NCI-H187 (cell line): ENCODE measurements at places on chromosomes 1 and 21.
A peak's percentile ranks its signal among the peaks of the same experiment; 100 is the strongest.

DNA sequence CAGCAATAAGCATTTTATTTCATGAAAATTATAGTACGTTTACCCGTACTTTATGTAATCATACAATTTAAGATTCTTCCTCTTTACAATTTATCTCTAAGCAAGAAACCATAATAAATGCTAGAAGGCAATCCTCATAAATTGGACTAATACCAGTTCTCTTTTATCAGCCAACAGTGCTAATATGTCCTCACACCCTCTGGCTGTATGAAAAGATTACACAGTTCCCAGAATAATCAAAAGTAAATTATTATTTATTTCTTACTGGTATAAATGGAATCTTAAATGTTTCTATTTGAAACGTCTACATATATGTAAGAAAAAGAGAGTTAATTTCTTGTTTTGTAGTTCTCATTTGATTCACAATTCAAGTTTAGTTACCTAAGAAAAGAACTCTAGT lies 3.1 kb upstream of the CDKN2C start:
- DNase-seq, result no peak

DNA sequence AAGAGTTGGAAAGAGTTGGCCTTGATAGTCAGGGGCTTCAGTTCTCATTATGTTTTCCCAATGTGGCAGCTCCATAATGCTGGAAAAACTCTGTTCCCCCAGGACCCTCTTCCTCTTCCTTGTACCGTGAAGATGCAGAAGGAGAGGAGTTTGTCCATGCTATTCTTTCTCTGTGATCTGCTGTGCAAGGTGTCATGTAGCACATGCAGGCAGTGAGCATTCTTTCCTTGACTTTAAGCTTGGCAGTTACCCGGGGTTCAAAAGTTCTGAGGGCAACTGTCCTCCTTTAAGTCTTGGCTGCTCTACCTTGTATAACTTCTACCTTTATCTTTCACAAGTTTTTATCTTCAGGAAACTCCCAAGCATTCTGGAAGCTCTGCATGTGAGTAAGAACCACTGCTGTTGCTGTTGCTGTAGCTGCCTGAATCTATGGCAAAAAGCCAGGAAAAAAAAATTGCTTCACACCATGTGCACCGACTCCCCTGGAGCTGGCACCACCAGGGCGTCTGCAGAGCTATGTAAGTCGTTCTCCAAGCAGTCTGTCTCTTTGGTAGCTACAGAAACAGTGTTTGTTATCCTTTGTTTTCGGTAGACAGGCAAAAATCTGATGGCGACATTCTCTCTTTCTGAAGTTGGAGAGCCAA lies 42.7 kb upstream of the SLC16A1 start:
- DNase-seq, result no peak

GRCh38 chr1:13931226-13931625 lies 231.2 kb downstream of the PRDM2 start:
- no peak for DNase-seq

DNA sequence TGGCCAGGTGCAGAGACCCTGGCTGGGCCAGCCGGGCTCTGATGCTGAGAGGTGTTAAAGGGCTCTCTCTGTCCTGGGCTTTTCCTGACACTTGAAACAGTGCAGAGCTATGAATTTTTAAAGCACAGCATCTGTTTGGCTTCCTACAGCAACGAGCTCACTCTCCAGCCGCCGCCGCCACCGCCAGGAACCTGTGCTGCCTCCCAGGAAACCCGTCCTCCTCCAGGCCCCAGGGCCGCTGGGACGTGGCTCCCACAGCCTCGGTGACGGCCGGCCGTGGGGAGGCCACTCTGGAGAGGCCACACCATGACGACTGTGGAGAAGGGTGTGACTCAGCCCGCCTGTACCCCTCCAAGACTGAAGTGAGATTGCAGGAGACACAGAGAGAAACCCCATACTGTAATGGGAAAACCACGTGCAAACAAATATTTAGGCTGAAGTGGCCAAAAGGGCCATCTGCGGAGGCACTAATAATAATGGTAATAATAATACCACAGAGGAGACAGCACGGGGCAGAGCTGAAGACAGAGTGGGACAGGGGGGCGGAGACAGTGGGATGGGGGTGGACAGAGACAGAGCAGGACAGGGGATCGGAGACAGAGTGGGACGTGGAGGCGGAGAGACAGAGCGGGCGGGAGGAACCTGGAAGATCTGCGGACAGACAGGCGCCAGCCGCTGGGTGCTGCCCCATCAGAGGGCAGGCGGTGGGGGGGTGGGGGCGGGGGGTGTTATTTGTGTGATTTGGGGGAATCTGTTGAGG lies 139.2 kb downstream of the CASZ1 start:
- DNase-seq, result no peak

GRCh38 chr1:61198554-61198953 lies 116.2 kb downstream of the NFIA start:
- no peak for DNase-seq

DNA sequence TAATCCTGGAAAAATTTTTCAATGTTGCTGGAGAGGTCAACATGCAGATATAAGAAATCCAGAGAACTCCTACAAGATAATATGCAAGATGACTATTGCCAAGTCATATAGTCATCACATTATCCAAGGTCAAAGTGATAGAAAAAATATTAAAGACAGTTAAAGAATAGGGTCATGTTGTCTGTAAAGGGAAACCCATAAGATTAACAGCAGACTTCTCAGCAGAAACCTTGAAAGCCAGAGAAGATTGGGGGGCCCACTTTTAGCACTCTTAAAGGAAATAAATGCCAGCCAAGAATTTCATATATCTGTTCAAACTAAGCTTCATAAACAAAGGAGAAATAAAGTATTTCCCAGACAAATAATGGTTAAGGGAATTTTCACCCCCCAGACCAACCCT lies 64.1 kb downstream of the PTGFR start:
- DNase-seq, result no peak

GRCh38 chr1:166870584-166870983 lies 5.5 kb downstream of the TADA1 start:
- DNase-seq, result no peak

DNA sequence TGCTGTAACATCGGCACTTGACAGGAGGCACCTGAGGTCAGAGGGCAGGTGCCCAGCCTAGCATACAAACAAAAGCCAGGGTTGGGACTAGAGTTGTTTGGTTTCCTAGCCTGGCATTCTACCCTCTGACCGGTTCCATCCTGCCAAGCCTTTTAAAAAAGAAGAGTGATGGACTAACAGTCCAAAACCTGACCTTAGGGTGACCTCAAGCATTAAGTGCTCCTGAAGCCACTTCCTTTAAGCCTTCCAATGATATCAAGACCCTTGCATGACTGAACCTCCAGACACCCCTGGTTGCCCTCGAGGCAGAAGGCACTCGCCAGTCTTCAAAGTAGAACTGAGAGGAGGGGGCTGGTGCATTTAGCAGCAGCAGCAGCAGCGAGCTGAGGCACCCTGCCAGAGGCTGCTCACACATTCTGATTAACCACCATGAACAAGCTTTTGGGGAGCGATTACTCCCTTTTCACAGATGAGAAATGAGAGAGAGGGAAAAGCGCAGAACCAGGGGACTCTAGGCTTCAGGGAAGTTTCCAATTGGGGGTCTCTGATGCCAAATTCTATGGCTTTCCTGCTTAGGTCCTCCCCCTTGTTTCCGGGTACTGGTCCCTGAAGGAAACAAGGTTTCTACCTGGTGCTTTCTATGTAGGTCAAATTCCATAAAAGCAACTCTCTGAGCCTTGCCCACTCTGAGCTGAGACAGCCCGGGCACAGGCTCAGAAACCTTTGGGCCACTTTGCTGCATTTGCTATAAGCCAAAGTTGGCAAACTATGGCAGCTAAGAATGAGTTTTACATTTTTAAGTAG lies 9.2 kb downstream of the SLC2A1 start:
- no peak for DNase-seq

GRCh38 chr1:226938903-226939437 lies 1.1 kb upstream of the COQ8A start:
- DNase-seq, result no peak

DNA sequence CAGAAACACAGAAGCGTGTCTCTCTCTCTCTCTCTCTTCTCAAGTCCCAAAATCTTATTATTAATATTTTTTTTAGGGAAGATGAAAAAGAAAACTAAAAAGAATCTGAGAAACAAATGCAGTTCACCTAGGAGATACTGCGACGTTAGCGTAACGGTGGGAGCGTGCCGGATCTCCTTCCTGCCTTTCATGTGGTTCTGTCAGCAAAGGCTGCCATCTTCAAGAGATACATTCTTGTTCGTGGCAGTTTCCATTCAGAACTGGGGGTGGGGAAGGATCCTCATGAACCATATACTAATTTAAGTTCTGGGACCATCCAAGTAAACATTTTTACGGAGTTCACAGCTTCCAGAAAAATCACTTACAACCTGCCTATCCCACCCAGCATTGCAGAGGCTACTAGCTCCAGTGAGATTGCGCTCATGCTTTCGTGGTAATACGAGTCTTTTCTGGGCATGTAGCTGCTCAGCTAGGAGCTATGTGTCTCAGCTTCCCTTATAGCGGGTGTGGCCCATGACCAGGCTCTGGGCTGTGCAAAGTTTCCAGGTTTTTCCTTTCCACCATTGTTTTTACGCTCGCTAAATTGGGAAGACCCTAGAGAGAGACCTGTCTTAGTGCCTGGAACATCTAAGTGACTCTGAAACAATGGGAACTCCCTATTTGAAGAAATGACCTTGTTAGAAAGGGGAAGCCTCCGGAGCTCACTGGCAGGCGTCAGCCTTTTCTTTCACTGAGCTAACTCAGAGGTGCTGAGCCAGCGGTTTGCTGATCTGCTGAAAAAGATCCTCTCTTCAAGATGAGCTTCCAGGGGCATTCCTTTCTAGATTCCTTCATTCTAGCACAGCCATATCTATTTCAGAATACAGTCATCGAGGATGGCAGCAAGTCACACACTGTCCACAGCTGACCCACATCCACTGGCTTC lies 17.3 kb downstream of the SLAMF1 start:
- no peak for DNase-seq

GRCh38 chr1:114436799-114437198 lies 74.2 kb downstream of the TRIM33 start:
- no peak for DNase-seq

GRCh38 chr1:60589046-60589748 lies 493.2 kb upstream of the NFIA start:
- DNase-seq, result no peak

DNA sequence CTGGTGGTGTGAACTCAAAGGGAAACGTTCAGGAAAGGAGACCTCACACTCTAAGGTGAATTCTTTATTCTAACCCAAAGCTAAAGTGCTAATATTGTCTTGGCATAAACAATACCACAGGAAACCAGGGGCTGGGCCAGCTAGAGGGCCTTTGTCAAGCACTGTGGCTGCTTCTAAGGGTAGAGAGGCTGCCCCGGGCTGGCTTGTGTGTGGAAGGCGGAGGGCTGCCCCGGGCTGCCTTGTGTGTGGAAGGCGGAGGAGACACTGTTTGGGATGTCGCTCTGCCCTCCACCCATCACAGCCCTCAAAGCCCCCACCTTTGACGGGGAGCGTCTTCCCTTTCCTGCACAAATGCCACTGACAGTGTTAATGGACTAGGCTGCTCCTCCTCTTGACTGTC lies 216.8 kb downstream of the TOMM20 start:
- no peak for DNase-seq

- no peak for DNase-seq
Measured at GRCh38 chr1:42586016-42586415, 72.2 kb upstream of the PPIH start.

DNA sequence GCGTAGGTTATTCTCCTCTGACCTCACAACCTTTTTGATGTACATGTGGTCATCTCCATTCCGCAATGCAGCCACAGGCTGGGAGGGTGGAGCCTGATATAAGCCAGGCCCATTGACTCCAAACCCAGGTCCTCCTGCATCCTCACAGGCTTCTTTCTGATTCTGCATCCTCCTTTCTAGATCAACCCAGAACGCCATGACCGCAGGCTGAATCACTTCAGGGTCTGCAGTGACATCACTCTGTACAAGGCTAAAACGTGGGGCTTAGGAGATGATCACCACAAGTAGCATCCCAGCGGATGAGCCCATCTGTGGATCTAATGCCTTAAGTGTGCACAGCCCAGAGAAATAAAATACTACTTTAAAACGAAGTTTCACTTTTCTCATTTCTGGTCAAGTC lies 16.1 kb downstream of the EBNA1BP2 start:
- DNase-seq, result no peak

DNA sequence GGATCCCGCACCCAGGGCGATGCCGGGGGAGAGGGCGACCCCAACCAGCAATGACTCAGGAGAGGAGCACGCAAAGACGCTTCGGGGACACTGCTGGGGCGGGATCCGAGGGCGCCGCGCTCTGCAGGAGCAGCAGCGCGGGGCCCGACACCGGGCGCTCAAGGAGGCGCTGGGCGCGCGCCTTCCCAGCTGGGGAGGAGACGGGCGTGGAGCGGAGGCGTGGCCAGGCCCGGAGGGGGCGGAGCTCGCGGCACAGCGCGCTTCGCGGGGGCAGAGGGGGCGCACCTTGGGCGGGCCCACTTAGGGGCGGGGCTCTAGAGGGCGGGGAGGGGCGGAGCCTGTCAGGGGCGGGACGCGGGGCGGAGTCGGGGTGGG lies 369 bp downstream of the SUMO3 start:
- DNase-seq, result peak; percentile 79

- DNase-seq, result no peak
Measured at GRCh38 chr1:182065126-182065845, 3.8 kb upstream of the ZNF648 start.

GRCh38 chr1:147598621-147599361 lies 57.5 kb downstream of the BCL9 start:
- DNase-seq, result no peak

DNA sequence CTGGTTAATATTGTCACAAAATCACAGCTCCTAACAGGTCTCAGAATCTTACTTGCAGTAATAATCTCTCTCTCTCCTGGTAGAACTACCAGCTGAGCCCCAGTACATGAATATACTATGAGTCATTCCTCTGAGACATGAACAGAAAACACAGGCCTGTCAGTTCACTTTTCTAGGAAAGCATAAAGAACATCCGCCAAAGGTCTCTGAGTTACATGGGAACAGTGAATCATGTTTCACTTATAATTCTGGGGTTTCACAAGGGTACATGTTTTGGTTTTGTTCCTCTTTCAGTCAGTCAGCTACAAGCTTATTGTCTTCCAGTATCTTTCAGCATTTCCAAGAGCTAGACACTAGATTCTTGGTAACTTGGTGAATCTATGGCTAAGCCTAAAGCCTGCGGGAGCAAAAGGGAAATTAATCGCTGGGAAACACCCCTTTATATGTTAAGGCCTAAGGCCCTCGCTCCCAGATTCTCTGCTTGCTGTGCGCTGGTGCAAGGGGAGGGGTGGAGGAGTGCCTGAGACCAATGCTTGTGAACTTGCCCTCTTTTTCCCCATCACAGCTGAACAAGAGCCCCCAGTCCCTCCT lies 31.7 kb downstream of the IFNGR2 start:
- no peak for DNase-seq

GRCh38 chr1:212074856-212075255 lies 39.3 kb downstream of the DTL start:
- no peak for DNase-seq

- DNase-seq, result no peak
Measured at GRCh38 chr1:152565115-152565514, 1.5 kb downstream of the LCE3E start.

DNA sequence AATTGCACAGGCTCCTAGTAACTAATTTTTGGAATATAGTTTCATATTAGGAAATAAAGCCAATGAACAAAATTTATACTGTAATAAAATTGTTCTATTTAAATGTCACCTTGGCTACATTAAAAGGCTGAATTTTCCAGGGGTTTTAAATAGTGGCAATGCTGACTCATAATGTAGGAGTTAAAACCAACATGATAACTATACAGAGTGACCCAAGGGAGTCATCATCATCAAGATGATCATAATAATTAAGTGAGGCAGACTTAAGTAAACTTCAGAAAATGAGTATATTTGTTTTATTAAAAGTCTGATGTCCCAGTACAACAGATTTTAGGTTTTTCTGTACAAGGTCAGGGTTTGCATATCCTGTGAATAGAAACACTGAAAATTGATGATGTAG lies 183.4 kb downstream of the PLPPR4 start:
- no peak for DNase-seq
